GF-D8 (cell line): ENCODE measurements at places on chromosomes 6 and 20.

GRCh38 chr6:30044630-30045029 lies 16.4 kb upstream of the POLR1H start:
- DNase-seq = no peak

DNA sequence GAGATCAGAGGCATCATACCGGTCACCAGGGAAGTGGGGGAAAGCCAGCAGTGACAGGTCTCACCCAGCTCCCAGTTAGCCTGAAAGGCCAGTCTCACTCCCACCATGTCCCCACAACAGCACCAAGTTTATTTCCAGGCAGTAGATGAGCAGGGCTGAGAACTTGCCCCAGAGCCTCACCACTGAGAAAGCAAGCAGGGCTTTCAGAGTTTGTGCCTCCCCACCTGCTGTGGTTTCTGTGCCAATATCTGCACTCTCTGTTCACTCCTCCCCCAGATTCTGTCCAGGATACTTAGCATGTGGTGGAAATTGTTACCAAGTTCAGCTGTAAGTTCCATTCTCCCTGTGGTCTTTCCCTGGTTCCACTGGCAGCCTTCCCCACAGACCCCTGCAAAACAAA lies 255.0 kb upstream of the HTR1E start:
- no peak for DNase-seq

DNA sequence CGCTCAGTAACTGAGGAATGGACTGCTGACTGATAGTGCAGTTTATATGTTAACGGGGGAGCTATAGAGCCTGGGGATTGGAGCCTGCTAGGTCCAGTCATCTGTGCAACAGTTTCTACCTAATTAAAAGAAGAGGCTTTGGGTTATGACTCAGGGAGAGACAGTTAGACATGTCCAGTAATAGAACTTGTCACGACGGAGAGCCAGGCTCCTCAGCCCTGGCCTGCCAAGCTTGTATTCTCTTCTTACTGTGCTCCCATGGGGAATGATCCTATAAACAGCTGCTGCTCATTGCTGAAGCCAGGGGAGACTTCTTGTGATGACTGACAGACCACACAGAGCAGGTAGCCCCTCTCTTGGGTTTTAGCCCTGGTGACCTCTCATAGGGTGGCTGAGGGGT lies 69.3 kb downstream of the SYNJ2 start:
- DNase-seq = no peak

DNA sequence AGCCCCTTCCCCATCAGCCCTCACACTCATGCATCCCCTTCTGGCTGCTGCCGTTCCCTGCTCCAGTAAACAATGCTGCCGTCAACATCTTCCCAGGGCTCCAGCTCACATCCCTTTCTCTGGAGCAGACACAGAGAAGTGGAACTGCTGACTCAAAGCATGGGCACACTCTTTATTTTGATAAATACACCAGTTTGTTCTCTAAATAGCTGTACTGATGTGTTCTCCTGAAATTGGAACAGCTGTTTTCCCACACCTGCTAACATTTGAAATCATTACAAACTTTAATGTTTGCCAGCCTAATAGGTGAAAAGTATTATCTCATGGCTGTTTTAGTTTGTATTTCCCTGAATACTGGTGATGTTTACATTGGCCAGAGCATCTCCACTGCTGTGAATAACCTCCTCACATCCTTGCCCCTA lies 102.1 kb upstream of the NXT1 start:
- no peak for DNase-seq

DNA sequence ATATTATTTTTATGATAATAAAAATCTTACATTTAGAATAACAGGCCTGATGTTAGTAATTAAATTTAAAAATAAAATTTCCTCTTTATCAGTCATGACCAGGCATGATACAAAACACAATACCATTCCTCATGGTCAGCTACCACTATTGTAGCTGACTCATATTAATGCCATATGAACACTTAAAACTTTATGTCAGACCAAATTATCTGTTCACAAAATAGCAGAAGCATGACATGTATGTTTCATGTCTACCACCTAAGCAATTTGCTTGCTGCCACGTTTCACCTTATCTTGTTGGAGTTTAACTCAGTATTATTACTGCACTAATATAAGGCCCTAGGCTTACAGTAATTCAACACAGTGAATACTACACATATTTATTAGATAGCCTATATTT lies 65.7 kb downstream of the HTR1B start:
- DNase-seq = no peak

DNA sequence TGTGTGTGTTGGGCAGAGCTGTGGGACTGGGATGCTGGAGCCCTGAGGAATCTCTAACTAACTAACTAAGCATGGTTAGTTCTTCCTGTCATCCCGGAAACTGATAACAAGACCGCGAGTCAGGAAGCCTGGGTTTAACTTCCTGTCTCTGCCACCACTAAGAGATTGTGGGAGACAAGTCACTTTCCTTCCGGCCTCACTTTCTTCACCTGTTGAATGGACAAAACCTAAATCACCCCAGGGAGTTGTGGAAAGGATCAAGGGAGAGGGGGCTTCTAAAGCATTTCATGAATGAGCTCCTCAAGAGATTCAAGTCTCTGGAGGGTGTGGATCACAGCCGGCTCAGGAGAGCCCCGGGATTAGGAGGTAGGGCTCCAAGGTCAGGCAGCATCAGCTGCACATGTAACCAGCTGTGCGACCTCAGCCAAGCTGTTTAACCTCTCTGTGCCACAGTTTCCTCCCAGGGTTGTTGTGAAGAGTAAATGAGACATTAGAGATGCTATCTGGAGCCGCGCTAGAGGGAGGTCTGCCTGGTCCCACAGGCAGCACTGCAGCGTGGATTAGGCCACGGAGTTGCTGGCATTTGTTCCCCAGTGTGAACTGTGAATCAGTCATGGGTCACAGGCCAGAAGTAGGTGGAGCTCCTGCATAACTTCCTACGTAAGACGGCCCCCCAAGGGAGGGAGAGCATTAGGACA lies 105.1 kb downstream of the TOX2 start:
- DNase-seq = no peak

- DNase-seq = no peak
Measured at GRCh38 chr6:129866256-129866655, 5.1 kb upstream of the TMEM244 start.

DNA sequence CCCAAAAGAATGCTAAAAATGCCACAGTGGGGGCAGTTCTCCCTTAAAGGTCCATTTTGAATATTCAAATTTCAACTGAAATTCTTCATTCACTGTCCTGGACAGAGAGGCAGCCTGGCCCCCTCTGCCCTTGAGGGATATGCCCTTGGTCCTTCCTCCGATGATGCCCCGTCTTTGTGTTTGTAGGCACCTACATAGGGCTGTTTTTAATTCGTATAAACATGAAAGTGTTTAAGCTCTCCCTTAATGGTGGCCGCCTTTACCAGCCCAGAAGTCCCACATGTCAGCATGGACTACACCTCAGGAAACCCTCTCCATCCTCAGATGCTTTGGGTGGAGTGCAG lies 70.2 kb downstream of the SSR1 start:
- no peak for DNase-seq

GRCh38 chr6:161876231-161876630 lies 602.4 kb upstream of the AGPAT4 start:
- DNase-seq = no peak

DNA sequence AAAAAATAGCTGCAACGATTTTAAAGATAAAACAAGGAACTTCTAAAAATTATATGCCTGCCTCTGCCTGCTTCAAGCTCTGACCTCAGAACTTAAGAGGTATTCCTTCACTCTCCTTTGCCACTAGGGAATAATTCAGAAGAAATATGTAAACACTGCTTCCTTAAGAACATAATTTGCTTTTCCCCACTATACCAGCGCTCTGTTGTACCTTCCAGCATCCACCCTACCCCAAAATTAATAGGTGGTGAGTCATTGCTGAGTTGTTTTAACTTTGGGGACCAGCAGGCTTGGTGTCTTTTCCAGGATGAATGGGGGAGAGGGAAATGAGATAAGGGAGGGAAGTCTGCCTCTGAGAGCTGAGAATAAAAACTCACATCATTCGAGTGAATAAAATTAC lies 107.7 kb upstream of the ATXN1 start:
- DNase-seq = no peak

DNA sequence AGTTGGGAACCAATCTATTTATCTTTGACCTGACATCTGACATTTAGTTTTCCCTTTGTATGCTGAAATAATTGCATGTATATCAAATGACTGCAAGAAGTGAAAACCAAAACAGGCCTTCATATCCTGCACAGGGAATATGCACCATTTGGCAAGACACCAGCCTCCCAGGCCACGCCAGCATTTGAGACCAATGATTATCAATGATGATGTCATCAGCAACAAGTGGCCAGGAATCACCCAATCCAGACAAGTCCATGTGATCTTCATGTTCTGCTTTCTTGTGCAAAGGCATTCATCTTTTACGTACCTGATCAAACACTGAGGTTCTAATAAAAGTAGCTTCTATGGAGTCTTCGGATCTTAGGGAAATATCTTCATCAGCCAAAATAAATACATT lies 107.4 kb upstream of the TENT5A start:
- DNase-seq = no peak

DNA sequence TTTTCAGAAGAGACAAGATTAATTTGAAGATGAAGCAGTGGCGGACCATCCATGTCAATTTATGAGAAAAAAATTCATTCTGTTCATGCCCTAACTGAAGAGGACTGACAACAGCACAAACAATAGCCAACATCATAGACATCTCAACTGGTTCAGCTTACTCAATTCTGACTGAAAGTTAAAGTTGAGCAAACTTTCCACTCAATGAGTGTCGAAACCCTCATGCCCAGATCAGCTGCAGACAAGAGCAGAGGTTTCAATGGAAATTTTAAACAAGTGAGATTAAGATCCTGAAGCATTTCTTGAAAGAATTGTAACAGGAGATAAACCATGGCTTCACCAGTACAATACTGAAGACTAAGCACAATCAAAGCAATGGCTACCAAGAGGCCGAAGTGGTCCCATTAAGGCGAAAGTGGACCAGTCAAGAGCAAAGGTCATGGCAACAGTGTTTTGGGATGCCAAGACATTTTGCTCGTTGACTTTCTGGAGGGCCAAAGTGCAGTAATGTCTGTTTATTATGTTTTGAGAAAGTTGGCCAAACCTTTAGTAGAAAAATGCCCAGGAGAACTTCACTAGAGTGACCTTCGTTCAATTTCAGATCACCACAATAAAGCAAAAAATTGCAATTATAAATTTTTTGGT lies 6.1 kb upstream of the SFT2D1 start:
- peak; percentile 69 for DNase-seq

DNA sequence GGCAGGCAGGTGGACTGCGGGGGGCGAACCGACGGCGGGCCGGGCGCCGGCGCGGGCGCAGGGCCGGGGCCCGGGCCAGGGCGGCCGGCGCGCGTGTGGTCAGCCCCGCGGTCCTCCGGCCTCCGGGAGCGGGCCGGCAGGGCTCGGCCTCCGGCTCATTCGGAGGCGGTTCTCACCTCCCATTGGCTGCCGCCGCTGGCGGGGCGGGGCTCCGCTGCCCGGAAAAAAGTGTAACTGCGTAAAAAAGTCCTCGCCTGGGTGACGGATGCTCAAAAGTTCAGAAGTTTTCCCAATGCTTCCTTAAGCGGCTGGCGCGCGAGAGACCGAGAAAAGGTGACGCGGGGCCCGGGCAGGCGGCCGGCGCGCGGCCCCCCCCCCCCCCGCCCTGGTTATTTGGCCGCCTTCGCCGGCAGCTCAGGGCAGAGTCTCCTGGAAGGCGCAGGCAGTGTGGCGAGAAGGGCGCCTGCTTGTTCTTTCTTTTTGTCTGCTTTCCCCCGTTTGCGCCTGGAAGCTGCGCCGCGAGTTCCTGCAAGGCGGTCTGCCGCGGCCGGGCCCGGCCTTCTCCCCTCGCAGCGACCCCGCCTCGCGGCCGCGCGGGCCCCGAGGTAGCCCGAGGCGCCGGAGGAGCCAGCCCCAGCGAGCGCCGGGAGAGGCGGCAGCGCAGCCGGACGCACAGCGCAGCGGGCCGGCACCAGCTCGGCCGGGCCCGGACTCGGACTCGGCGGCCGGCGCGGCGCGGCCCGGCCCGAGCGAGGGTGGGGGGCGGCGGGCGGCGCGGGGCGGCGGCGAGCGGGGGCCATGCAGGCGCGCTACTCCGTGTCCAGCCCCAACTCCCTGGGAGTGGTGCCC lies at the start of gene FOXC1:
FOXC1 (plus strand) TSS at position 268 of the 849 bp plus-strand sequence; CDS start at position 799, 531 bp downstream.
- DNase-seq = peak; percentile 73

DNA sequence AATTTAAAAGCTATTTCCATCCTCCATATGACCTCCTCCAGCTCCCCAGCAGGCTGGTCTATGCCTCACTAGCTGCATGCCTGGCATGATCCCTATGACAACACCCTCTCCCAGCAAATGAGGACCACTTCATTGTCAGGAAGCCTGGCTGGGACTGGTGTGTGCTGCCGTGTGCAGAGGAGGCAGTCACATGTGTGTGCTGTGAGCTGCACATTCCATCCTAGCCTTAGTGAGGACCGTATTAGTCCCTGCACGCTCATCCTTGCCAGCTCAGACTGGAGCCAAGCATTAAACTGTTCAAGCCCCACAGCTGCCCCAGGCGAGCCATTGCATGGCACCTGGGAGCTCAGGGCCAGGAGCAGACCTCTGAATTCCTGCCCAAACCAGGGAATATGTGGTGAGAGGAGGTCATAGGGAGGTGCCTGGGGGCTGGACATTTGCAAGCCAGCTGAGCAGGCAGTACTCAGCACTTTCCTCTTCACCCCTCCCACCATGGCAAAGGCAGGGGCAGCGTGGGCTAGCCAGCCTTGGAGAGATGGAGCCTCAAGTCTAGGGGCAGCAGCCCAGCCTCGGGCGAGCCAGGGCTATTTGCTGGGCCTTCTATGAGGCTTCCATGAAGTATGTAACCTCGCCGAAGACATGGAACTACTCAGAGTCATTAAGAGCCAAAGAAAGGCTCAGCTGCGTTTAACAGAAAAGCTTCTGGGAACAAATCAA lies 8.7 kb upstream of the CCN5 start:
- no peak for DNase-seq

DNA sequence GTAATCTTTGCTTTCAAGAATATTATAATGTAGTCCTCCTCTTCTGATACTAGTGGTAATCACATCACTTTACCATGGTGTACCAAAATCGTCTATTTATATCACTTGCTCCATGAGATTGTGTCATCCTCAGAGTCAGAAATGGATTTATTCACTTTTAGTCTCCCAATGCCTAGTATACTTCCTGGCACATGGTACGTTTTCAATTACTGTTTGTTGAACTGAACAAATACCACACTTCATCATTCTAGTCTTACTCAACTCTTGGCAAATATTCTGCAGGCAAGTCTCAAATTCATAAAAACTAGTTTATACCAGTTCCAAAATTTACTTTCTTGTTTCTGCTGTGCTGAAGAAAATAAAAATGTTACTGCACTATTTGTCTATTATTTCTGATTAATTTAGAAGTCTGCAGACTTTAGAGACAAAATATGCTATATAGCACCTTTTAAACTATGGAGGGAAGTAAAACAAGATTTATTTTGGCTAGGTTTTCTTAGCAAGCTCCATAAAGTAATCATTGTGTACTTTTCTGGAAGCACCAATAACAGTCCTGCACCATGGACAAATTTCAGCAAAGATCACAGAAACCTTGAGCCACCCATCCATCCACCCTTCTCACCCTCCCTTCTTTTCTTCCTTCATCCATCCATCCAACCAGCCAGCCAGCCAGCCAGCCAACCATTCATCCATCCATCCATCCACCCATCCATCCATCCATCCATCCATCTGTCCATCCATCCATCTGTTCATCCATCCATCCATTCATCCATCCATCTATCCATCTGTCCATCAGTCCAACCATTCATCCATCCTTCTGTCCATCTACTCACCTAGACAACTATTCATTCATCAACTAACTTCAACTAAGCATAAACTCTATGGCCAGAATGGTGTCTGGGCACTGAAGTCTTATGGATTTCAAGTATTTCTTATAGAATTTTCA lies 102.1 kb upstream of the STMND1 start:
- DNase-seq = no peak
